ENCODE measurements at places on chromosomes 7 and 10.

DNA sequence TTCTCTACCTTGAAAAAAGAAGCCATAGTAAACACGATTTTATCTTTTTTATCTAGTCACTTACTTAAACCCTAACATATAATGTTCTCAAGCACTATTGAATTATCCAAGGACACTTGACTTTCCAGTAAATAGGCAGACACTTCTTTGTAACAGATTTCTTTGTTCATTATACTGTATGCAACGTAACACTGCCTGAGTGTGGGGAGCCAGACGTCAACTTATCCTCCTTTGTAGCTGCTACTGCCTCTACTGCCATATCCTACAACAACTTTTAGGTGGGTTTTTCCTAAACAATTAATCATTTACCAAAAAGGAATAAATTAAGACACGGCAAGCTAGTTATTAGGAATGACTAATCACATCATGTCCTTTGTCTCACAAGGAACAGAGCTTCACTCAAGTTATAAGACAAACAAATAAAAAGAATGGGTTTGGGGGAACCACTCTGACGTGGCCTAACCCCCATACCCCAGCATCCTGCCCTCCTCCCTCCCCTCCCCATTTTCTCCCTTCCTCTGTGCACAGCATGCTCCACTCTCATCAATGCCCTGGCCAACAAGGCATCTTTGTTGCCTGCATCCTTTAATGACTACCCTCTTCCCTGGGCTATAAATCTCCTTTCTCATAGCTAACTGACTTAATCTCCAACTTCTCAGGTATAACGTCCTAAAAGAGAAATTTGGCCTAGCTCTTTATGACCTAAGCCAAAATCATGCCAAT lies 43.3 kb downstream of the DOCK4 start:
- DNase-seq, result no peak

DNA sequence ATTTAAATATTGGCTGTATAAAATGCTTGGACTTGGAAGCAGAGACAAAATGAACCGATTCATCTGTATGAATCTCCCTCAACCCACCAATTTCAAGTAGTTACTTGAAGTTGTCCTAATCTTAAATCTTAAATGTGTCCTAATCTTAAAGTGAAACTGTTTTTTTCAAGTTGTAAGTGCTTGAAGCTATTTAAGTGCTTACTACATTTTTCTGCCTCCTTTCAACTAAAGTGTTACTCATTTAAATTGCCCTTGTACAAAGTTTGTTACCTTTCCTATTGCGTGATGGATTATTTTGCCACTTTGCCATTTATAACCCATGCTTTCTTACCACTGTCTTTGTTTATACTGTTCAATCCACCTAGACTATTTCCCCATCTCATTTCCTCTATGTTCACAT lies 2.8 kb downstream of the BCAP29 start:
- no peak for DNase-seq

DNA sequence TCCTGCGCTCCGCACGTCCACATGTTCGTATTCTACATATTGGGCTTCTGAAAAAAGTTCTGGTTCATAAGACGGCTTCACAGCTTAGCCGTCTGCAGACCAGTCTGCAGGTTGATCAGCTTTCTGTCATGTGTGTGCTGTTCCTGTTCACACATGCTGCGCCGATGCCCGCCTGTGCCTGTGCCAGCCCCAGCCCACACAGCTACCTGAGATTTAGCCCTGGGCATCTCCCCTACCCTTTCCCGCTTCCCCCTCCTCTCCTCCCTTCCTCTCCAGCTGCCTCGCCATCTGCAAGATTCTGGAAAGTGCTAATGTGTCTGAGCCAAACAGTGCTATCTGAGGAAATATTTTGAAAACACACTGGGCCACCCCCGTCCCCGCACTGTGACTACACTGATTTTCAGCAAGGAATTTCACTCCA lies 7.1 kb downstream of the CHST3 start:
- DNase-seq, result no peak

- DNase-seq, result no peak
Measured at GRCh38 chr10:19688344-19688743, 127.9 kb upstream of the PLXDC2 start.

GRCh38 chr7:100071018-100071723 lies 10.4 kb downstream of the ZNF3 start:
- no peak for DNase-seq

GRCh38 chr7:108603656-108604306 lies 34.1 kb downstream of the DNAJB9 start:
- DNase-seq, result no peak

- no peak for DNase-seq
Measured at GRCh38 chr10:122154031-122154544, 117.0 kb upstream of the BTBD16 start.

DNA sequence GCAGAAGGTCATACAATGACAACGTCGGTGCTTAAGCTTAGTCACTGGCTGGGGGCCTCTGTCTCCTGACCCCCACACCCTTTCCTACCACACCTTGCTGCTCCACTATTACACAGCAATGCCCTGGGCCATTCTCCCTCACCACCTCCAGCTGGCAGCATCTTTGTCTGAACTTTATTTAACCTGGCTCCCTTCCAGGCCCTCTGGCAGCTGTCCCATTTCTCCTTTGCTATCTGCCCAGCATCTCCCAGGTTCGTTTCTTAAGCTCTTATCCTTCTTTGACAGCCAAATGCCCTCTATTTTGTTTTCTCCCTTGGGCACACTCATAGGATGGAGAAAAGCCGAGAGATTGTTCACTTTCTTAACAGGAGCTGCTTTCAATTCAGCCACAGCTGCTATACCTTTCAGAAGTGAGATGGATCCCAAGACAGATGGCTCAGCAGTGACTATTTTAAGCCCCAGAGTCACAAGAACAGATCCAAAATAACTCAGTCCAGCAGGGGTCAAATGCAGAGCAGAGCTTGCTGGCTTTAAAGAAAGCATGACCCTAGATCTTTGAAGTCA lies 1277.1 kb upstream of the AUTS2 start:
- DNase-seq, result no peak

DNA sequence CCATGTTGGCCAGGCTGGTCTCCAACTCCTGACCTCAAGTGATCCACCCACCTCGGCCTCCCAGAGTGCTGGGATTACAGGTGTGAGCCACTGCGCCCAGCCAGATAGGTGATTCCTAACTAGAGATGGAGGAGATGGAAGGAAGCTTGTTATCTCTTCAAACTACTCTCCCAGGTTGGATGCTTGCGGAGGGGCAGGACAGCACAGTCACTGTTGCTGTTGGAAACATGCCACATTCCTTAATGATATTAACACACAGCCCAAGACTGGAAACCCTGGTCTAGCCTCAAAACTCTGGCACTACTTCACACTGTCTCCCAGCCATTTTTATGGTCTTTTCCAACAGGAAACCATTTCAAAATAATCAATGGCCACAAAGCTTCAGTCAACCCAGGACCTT lies 468.8 kb upstream of the NRP1 start:
- DNase-seq, result no peak

GRCh38 chr10:123967626-123968243 lies 76.1 kb upstream of the CPXM2 start:
- peak; percentile 34 for DNase-seq
